ENCODE measurements at places on chromosomes 11 and 22.

- no peak for DNase-seq
Observed at GRCh38 chr22:19877626-19878339, 23.1 kb upstream of the GNB1L start.

- peak; percentile 27 for DNase-seq
Observed at GRCh38 chr11:8913961-8914660, 3.1 kb downstream of the AKIP1 start.

- no peak for DNase-seq
Observed at GRCh38 chr11:65712633-65713076, 603 bp downstream of the KAT5 start.

DNA sequence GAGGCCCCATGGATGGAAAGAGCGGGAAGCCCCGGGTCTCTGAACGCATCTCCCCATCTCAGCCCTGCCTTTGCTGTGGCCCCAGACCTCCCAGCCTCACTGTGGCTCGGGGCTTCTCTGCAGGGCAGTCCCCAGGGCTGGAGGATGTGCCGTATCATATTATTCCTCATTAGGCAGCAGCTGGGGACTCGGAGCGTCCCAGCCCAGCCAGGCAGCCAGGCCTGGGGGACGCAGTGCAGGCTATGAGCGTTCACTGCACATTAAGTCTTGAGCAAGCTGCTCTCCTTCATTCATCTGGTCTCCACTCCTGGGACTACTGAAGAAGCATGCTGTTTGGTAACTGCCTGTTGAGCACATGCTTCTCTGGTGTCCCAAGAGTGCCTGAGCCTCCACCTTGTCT is 226.8 kb upstream of the TBCEL start:
- DNase-seq: no peak

- DNase-seq: no peak
Observed at GRCh38 chr11:125350206-125351032, 145.6 kb downstream of the FEZ1 start.

DNA sequence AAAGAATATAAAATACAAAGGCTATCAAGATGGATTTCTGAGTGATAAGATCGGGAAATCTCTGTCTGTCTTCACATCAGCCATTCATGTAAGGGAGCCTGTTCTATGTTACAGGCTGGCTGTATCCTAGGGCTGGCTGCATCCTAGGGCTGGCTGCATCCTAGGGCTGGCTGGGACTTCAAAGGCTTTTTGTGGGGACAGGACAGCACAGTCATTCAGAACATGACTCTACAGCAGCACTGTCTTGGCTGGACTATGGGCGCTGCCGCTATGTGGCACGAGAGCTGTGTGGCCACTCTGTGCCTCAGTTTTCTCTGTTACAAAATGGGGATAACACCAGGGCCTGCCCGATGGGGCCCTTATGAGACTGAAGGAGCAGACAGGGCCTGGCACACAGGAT is 10.2 kb downstream of the ADAMTS8 start:
- DNase-seq: no peak

GRCh38 chr22:42269432-42270175 is 849 bp downstream of the TCF20 start:
- peak; percentile 87 for DNase-seq

DNA sequence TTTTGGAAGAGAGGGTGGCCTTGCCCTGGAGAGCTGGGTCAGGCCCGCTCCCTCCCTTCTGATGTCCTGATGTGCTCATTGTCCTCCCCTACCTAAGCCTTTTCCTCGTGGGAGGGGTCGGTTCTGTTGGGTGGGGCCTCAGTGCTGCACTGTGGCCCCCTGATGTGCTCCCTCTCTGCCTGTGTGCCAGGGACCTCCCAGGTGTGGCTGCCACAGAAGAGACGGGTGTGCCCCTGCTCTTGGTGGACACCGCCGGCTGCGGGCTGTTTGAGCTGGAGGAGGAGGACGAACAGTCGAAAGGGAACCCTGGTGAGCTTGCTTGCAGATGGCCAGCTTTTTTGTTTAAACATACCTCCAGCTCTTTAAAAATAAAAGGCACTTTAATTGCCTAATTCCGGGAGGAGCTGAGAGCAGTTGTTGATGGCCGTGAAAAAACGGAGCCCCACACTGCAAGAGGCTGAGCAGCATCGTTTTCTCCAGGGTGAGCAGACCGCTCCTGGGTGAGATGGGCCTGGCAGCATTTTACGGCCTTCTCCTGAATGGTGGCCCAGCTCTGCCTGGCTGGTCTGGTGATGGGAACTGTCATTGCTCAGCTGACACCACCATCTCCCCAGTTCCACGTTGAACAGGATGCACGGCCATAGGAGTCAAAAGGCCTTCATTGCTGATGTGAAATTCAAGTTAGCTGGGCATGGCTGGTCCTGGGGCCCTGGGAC is 30.1 kb downstream of the IGHMBP2 start:
- no peak for DNase-seq

GRCh38 chr11:57476047-57476756 is 15.9 kb downstream of the RTN4RL2 start:
- no peak for DNase-seq

- DNase-seq: no peak
Observed at GRCh38 chr11:72996959-72997358, 145.2 kb downstream of the FCHSD2 start.

- DNase-seq: no peak
Observed at GRCh38 chr11:107232451-107232850, 214.2 kb upstream of the GUCY1A2 start.

DNA sequence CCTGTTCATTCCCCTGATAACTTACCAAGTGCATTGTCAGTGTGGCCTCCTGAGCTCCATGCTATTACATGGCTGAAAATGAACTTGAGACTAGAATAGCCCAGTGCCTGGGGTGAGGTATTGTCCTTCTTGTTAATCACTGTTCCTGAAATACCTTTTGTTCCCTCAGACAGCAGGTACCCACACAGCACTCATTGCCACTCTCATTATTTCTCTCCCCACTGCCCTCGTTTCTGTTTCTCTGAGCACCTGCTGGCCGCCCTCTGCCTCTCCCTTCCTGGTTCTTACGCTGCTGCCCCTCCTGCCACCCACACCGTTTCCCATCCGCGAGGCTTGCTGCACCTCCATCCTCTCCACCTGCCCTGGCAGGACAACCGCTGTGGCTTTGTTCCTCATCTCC is 36.9 kb upstream of the RAB1B start:
- no peak for DNase-seq

- DNase-seq: peak; percentile 50
Observed at GRCh38 chr11:133821776-133822175, 23.5 kb downstream of the SPATA19 start.

- DNase-seq: no peak
Observed at GRCh38 chr11:70495351-70496310, 97.3 kb downstream of the CTTN start.

- no peak for DNase-seq
Observed at GRCh38 chr11:15707971-15708370, 593.2 kb downstream of the INSC start.

DNA sequence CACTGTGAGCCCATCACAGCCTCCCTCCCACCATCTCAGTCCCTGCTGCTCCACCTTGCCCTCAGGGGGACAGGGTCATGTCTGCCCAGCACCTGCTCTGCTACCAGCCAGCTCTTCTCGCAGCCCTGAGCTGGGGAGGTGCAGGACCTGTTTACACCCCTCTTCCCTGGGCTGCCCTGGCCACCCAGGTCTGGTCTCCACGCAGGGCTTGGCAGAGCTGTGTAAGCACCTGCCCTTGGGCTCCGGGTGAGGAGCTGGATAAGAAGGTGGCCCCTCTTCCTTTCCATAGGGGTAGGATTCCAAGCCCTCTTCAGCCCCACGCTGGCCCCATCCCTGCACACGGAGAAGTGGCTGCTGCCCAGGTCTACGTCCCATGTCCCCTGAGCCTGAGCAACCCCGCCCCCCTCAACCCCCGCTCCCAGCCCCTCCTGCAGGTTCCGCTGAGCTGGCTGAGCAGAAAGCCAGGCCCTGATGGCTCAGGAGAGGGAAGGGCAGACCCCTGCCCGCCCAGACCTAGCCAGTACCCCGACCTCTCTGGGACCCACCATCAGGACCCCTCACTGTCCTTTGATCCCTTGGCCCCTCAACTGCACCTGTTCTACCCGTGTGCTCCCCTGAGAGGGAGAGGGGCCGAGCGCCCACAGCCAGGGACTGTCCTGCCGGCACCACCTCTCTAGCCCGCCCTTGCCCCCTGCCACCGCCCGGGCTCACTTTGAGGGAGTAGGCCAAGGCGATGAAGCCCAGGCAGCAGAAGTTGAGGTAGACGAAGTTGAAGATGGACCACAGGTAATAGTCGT is 3.2 kb downstream of the IFITM10 start:
- DNase-seq: no peak

DNA sequence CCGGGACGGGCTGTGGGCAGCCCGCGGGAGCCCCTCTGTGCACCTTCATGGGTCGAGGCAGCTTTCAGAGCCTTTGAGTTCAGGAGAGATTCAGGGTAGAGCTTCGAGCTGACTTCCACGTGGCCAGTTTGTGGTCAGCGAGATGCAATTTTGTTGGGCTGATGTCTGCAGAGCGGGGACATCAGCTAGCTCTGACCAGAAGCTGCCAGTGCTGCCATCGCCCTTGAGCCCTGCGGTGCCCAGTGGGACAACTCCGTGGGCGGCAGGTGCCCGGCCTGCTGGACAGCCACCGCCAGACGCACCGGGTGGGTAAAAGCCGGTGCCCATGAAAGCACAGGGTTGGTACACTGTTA is 719 bp downstream of the TALDO1 start:
- no peak for DNase-seq

DNA sequence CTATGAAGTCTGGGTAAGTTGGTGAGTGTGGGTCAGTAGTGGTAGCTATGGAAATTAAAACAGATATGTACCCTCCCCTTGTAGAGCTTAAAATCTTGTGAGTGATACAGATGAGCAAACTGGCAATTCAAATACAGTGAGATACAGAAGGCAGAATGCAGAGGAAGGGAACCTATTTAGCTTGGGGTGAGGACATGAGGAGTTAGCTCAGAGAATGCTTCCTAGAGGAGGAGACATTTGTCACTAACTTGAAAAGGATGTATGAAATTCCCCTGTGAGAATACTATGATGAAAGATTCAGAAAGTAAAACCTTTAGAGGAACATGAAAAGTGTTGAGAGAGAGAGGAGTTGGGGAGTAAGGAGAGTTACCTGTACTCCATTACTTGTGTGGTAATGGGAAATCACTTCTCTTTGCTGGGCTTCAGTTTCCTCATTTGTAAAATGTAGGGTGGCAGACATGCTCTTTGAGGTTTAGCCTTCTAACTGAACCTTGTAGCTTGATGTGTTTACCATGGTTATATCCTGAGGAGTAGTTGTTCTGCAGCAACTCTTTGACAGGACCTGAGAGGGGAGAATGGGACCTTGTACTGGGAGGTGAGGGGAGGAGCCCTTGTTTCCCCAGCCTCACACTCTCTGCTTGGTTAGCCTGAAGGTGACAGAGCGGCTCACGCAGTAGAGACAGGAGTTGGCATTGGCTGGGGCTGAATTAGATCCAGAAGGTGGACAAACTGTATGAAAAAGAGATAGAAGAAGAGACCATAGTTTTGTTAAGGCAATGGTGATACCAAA is 17.9 kb downstream of the SWAP70 start:
- no peak for DNase-seq

GRCh38 chr11:106187860-106188456 is 110.5 kb downstream of the AASDHPPT start:
- no peak for DNase-seq

DNA sequence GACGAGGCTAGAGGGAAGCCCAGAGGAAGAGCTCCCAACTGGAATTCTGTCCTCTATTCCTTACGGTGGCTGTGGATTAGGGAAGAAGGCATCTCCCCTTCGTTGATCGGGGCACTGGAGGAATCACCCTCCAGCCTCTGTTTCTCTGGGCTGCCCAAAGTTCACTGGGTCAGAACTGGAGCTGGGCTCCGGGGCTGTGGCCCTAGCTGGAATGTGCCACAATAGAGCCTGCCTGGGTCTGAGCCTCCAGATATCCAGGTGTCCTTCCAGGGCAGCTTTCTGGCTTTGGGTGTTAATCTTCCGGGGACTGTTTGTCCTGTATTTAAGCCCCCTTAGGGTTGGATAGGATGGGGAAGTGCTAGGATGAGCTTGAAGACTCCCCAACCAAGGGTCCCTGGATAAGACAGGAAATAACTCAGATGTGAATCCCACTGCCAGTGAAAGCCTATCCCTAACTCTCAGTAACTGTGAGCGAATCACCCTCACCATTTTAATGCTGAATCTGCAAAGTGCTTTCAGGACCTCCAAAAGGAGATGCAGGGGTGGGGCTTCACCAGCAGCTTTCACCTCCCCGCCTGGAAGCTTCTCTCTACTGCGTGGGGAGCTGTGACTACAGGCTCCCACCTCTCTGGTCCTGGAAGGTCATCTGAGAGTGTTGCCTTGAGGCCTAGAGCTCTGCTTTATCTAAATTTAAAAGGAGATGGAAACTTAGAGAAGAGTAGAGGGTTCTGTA is 9.5 kb downstream of the YPEL4 start:
- no peak for DNase-seq

DNA sequence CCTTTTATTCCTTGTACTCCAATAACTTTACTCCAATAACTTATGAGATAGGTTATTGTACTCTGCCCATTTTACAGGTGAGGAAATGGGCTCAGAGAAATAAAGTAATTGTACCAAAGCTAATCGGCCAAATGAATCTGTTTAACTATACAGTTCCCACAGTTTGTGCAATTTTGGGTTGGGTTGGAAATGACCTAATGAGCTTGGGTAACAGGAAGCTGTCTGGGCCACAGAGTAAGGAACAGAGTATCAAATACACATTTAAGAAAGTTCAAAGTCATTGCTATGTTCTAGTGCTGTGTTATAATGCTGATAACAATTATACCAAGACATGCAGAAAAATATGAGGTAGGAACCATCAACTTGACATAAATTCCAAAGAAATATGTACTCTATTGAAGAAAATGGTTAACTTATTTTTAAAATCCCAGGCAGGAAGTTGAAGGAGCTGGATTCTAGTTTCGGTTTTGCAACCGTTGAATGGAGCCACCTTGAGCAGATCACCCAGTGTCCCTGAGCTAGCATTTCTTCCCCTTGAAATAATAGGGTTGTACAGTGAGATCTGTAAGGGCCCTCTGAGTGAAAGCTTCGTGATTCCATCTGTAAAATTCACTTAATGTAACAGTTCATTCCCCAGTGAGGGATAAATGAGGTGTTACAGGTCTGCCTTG is 360.9 kb upstream of the NARS2 start:
- DNase-seq: no peak

- DNase-seq: no peak
Observed at GRCh38 chr22:31243339-31244045, 31.4 kb downstream of the LIMK2 start.

DNA sequence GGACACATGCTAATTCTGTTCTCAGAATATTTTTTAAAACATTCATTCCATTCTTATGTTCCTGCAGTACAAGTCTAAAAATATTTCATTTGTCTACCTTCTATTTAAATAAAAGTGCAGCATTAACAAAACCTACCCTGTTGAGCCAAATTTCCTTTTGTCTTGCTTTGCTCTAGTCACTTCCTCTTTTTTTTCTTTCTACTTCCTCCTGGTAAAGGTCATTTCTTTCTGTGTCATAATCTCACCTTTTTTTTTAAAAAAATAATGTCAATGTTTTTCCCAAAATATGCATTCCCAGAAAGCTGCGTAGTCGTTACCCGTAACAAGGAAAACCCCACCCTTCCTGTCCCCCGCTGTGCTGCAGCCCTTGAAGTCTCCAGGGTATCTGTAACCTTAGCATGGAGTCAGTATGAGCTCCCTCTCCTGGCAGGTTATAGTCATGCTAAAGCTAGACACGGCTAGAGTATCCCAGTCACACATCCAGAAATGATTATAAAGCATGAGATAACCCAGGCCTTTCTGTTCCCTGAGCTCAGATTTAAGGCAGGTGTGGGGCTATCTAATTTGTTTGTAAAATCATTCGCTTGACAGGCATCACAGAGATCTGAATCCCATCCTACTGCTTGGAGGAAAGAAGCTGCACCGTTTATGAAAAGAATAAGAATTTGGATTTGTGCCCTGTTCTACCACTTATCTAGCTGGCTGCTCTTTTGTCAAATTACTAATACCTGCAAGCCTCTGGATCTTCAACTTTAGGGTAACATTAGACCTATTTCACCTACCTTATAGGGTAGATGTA is 51.1 kb upstream of the EED start:
- peak; percentile 81 for DNase-seq

All from GM19239 (cell line).